ENCODE measurements at places on chromosomes 5 and 9. TPM values are rescaled to one million over a fixed set of nuclear protein-coding genes. Genes with fewer than 3 reads are reported as not detected.

STC2 gene
- total RNA-seq, result 3.1 TPM

TAF11L5 gene
- not detected for total RNA-seq

ANGPTL2 gene
- 37.6 TPM for total RNA-seq

ADAMTS2 gene
- 29.7 TPM for total RNA-seq

UNC5A gene
- not detected for total RNA-seq

ECSCR gene
- total RNA-seq, result 17.2 TPM

CEP78 gene
- 11.5 TPM for total RNA-seq

IL33 gene
- total RNA-seq, result 14.6 TPM

INSL4 gene
- not detected for total RNA-seq

FYB1 gene
- total RNA-seq, result 4.2 TPM

CBY3 gene
- not detected for total RNA-seq

CEL gene
- total RNA-seq, result not detected

C9 gene
- total RNA-seq, result 1.0 TPM

GFI1B gene
- total RNA-seq, result 1.0 TPM

ORM2 gene
- not detected for total RNA-seq

SNX18 gene
- total RNA-seq, result 29.2 TPM

NMUR2 gene
- total RNA-seq, result not detected

CAMK2A gene
- 45.9 TPM for total RNA-seq

CCDC112 gene
- 1.0 TPM for total RNA-seq

PLPP7 gene
- 34.4 TPM for total RNA-seq

IL13 gene
- not detected for total RNA-seq

ANKRD18B gene
- not detected for total RNA-seq

SPATA31A3 gene
- not detected for total RNA-seq

PIP5KL1 gene
- total RNA-seq, result not detected

FOXD4L4 gene
- total RNA-seq, result under 0.01 TPM

NEUROG1 gene
- not detected for total RNA-seq

IPPK gene
- 6.3 TPM for total RNA-seq

CFAP90 gene
- 0.52 TPM for total RNA-seq

EXOC3 gene
- total RNA-seq, result 29.2 TPM

CA9 gene
- under 0.01 TPM for total RNA-seq

SPRY4 gene
- 6.3 TPM for total RNA-seq

PBX3 gene
- 14.1 TPM for total RNA-seq

HARS2 gene
- 15.7 TPM for total RNA-seq

TNFSF15 gene
- total RNA-seq, result 0.52 TPM

TEX48 gene
- total RNA-seq, result not detected

FNBP1 gene
- 21.9 TPM for total RNA-seq

MAN2A1 gene
- total RNA-seq, result 81.4 TPM

RASGRF2 gene
- 1.0 TPM for total RNA-seq

TYRP1 gene
- not detected for total RNA-seq

Measured in skeletal muscle tissue (tissue), 5 donors.